Urinary bladder (tissue), 4 donors: ENCODE measurements at places on chromosomes 1 and 21. TPM values are rescaled to one million over a fixed set of nuclear protein-coding genes. Genes with fewer than 3 reads are reported as not detected.
A peak's percentile ranks its signal among the peaks of the same experiment; 100 is the strongest.

DNA sequence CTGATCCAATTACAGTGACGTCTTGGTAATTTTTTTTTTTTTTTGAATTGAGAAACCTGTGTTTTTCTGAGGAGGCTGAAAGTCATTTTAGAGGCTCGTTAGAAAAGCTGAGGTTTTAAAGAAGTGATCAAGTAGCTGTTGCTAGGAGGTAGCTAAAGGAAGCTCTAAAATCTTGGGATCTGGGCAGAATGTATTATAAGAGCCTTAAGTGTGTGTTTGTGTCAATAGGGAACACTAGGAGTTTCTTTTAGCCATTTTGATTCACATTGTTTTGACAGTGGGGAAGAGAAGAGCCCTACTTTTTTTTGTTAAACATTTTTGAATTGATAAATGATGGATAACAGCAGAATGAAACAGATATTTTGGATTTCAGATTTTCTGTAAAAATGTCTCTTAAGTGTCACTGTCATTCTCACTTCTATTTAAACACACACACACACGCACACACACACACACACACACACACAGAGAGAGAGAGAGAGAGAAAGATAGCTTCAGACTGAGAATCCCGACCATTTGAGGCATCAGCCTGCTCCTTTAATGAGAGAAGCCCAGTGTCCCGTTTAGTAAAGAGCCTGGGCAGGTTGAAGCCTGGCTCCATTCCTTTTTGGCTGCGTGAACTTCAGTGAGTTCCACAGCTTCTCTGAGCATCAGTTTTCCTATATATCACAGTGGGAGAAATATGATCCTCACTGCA, 79.1 kb upstream of the GPR88 start:
- DNase-seq = no peak

DNA sequence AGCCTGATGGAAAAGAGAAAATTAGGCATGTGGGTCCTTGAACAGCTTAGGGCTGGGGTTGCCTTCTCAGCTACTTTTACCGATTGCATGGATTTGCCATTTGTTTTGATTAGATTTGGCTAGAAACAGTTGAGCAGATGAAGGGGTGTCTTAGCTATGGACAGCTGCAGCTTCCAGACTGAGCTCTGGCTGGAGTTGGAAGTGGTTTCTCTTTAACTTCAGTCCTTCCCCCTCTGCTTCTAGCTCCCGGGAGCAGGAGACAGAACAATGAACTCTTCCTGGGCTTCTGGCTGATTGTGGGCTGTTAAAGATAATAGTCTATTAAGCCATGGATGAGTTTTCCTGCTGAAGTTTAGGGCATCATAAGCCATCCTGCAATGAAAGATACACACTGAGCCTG, 50.7 kb downstream of the UBE2T start:
- DNase-seq = no peak

DNA sequence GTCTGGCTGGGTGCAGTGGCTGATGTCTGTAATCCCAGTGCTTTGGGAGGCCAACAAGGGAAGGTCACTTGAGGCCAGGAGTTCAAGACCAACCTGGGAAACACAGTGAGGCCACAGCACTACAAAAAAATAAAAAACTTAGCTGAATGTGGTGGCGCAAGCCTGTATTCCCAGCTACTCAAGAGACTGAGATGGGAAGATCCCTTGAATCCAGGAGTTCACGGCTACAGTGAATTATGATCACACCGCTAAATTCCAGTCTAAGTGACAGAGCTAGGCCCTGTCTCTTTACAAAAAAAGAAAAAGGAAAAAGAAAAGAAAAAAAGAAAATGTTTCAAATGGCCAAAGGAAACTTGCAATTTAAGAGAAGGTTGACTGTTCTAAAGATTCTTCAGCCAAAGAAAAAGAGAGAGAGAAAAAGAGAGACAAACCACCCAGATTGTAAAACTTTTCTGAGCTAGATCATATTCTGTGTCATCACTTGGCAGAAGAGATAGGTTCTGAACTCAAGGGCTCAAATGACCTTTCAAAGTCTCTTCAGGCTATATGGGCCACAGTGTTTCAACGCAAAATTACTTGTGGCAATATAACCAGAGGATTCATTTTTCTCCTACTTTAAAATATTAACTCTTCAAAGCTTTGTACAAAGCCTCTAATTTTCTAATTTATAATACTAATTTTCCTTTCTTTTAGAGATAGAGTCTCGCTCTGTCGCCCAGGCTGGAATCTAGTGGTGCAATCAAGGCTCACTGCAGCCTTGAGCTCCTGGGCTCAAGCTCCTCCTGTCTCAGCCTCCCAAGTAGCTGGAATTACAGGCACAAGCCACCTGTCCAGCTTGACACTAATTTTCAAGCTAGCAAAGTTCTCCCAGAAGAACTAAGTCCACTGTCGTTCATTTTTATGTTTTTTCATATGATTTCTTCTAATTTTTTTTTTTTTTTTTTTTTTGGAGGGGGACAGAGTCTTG, 20.5 kb downstream of the ARID4B start:
- no peak for DNase-seq

DNA sequence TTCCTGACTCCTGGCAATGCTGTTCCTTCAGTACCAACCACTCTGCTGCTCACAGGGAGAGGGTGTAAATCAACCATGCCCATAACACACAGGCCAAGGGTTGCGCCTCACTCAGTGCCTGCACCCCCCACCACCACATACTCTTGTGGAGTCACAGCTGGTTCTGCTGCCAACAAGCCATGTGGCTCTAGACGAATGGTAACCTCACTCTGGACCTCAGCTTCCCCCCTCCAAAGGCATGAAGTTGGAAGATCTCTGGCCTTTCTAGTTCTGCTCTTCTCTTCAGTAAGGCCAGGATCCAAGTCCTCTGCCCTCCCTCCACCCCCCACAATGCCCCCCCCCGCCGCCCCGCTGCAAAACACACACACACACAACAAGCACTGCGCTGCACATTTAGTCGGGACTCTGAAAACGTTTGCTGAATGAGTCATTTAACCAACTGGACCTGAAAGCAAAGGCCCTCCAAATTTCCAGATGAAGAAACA, 1.7 kb upstream of the GLIS1 start:
- no peak for DNase-seq

DNA sequence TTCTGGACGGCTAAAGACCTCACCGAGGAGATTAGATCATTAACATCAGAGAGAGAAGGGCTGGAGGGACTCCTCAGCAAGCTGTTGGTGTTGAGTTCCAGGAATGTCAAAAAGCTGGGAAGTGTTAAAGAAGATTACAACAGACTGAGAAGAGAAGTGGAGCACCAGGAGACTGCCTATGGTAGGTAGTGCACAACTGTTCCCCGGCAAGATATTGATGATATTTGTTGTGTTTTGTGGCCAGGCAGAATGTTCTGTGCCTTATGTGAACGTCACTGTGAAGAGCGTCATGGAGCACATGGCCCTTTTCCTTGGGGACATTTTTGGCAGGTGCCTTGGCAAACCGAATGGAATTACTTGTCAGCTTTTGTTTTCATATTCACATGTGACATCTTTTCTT, 191.7 kb downstream of the DISC1 start:
- no peak for DNase-seq

- no peak for DNase-seq
Observed at GRCh38 chr1:205709640-205710039, 29.3 kb upstream of the SLC45A3 start.

DNA sequence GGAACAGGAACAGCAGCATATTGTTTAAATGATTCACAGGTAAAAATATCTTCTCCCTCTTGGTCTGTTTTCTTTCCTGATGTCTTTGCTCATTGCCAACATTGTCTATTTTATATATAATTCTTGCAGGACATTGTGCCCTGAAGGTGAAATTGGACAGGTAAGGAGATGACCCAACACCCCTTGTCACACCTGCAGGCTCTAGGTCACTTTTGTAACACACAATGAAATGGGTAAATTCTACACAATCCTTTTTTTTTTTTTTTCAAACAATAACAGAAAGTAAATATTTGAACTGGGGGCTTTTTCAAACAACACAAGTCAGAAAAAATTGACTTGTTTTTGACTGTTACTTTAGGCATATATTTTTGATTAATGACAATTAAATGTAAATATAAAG, 62.9 kb upstream of the ERG start:
- DNase-seq = no peak

DNA sequence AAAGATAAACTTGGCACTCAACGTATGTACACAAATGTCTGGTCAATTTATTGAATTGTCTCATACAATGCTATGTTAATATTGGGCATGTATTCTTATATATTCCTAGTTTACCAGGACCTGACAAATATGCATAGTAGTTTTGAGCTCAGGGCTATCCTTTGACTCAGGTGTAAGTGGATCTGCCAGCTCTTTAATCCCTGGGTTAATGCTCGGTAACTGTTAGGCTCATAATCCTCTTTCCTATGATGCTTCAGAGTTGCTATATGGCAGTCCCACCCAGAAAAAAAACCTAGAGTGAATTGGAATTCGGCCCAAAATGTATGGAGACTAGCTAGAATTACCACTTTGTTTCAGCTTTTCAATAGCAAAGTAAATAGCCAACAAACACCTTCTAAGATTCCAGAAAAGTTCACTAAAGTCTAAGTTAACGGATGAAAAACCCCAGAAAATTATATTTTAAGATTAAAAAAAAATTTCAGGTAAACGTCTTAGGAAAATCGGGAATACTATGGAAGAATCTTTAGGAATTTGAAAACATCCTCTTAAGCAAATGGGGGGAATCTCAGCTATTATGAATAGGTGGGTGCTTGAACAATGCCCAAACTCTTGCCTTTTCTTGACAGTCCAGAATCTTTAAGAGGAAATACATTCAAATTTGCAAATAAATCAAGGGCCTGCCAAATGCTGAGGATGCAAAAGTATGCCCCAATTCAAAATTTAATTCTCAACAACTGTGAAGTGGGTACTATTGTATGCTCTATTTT, 10.9 kb downstream of the H3-3A start:
- no peak for DNase-seq

- DNase-seq = no peak
Observed at GRCh38 chr1:99133756-99134500, 129.3 kb upstream of the PLPPR5 start.

- DNase-seq = no peak
Observed at GRCh38 chr1:25692560-25692959, 76.0 kb downstream of the MAN1C1 start.

DNA sequence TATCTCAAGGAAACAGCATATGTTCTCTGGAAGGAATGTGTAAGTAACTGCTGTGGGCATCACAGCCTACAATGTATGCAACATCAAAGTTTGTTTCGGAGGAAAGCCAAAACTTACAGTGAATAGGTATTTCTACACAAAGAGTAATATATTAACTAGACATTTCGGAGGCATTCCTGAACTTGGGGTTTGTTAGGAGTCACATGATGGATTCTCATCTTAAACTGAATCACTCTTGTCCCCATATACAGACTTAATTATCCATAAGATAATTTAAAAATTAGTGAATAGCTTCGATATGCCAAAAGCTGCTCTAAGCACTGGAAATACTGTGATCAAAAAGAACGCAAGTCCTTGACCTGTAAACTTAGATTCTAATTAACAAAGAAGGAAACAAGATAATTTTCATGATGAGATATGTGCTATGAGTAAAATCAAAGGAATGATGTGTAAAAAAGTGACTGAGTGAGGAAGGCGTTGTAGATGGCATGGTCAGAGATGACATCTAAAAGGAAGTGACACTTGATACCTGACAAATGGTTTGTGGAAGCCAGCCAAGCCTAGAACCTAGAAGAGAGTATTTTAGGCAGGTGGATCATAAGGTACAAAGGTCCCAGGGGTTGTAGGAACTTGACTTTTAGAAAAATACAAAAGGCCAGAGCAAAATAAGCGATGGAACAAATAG, 273.1 kb downstream of the MRPL39 start:
- no peak for DNase-seq

- no peak for DNase-seq
Observed at GRCh38 chr21:46425041-46425440, 33.6 kb upstream of the DIP2A start.

GRCh38 chr1:187942986-187943385, 1114.2 kb downstream of the PLA2G4A start:
- no peak for DNase-seq

DNA sequence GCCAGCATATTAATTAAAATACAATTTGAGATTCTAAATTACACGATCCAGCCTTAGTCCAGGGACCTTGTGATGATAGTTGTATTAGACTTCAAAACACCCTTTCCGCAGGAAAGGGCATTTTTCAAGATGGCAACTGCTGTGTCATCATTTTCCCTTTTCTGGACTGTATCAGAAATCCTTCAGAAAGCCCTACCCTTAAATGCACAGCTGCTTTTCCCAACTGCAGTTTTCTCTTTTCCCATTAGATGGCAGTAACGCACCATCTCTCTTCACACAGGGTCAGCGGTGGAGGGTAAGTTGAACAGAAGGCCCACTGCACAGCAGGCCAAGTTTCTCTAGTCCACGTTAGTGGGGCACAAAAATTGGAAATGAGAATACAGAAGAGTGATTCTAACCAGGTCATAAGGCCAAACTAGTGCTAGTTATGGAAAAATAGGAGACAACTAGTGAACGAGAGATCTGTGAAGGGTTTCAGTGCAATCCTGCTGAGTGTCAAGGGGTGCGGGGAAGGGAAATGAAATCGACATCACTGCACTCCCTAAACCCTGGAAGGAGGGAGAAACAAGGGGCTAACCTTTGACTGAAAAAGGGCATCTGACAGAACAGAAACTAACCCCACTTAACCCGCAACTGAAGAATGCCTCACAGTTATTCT, 22.1 kb upstream of the TDRD10 start:
- peak; percentile 75 for DNase-seq

DNA sequence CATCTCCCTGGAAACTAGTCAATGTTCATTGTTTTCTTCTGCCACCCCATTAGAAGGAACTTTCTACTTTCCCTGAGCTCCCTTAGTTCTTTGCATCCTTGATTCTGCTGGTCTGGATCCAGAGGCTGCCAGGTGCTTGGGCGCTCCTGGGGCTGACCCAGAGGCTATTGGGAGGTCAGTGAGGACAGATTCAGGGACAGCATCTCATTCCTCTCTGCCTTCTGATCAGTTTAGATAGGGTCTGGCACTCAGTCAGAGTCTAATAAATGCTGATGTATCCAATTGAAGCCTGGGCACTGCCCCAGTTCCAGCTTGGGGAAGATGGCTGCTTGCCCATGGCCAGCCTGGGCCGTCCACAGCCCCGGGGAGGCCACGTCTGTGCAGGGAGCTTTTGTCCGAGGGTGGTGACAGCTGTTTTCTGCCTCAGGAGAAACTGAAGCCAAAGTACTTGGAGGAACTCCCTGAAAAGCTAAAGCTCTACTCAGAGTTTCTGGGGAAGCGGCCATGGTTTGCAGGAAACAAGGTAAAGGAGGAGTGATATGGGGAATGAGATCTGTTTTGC, 2.3 kb downstream of the GSTM1 start:
- no peak for DNase-seq

GRCh38 chr1:172070055-172070454, 228.8 kb downstream of the DNM3 start:
- DNase-seq = no peak

GRCh38 chr21:34970566-34970965, 78.5 kb downstream of the RUNX1 start:
- no peak for DNase-seq

- DNase-seq = no peak
Observed at GRCh38 chr1:243264717-243265116, 8.9 kb downstream of the SDCCAG8 start.

The DENND2D gene
- total RNA-seq = 23.9 TPM

The FAM177B gene
- 0.53 TPM for total RNA-seq

The AIDA gene
- total RNA-seq = 93.1 TPM

The DBT gene
- total RNA-seq = 16.9 TPM

The PIGP gene
- 26.7 TPM for total RNA-seq

The NBPF10 gene
- total RNA-seq = 4.7 TPM

The CD58 gene
- 36.3 TPM for total RNA-seq

The S100A13 gene
- 35.6 TPM for total RNA-seq

The FMO1 gene
- 3.5 TPM for total RNA-seq

The NPPA gene
- total RNA-seq = not detected

The ZBTB37 gene
- 32.8 TPM for total RNA-seq

The TFF2 gene
- total RNA-seq = not detected
